ENCODE measurements at places on chromosomes 6 and 20.

DNA sequence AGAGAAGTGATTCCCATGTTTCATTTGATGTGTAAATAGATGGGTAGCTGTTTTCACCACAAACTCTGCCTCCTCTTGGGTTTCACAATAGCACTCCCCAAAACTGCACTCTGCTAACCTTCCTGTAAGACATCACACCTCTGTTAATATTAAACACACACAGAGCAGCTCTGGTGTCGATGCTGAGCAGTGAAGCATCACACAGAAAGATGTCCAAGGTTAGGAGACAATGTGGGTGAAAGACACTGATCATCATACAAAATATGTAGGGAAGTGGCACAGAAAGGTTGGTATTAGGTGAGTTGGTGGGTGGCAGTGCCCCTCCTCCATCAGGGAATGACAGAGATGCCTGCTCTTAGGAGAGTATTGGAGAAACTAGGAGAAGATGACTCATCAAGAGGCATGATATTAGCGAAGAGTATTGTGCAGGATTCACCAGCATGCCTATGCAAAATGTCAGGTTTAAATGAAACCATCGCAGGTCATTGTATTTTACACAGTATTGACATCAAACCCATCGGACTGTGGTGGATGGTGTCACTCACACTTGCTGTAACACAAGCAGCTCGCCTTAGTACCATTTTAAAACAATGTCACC is 199.7 kb downstream of the TBXT start:
- DNase-seq: no peak

GRCh38 chr6:46059608-46060007 is 43.9 kb upstream of the CLIC5 start:
- DNase-seq: peak; percentile 9

DNA sequence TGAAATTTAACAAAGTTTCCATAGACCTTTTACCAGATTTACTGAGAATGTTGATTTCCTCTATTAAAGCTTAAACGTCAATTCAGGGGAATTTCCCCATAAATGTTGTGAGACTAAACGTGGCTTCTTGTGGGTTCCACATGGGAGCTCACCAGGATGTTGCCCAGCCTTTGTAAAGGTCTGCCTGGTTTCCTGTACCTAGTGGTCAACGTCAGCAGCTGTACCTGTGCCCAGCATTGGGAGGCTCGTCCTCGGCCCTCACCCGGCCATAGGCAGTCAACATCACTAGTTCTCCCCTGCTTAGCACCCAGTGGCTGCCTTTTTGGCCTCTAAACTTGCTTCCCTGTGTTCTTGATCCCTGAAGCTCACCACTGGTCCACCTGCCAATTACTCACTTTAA is 22.1 kb upstream of the CD83 start:
- DNase-seq: no peak

DNA sequence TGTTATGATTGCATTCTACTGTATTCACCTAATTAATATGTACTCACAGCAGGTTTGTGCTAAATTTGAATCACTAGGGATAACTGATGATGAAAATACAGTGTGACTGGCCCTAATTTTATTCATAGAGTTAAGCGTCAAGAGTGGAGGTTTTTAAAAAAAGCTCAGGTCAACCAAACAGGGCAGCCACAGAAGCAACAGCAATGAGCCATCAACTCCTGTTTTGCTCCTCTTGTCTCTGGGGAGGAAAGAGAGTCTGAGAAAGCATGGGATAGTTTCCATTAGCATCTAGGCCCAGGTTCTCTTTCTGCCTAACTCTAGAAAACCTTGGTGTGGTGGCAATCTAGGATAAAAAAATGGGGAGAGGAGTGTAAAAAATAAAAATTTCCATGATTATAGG is 122.1 kb downstream of the OGFRL1 start:
- peak; percentile 83 for DNase-seq

All from choroid plexus epithelial cell (primary cell).